ENCODE measurements at places on chromosomes 16 and 17.
A peak's percentile ranks its signal among the peaks of the same experiment; 100 is the strongest.

DNA sequence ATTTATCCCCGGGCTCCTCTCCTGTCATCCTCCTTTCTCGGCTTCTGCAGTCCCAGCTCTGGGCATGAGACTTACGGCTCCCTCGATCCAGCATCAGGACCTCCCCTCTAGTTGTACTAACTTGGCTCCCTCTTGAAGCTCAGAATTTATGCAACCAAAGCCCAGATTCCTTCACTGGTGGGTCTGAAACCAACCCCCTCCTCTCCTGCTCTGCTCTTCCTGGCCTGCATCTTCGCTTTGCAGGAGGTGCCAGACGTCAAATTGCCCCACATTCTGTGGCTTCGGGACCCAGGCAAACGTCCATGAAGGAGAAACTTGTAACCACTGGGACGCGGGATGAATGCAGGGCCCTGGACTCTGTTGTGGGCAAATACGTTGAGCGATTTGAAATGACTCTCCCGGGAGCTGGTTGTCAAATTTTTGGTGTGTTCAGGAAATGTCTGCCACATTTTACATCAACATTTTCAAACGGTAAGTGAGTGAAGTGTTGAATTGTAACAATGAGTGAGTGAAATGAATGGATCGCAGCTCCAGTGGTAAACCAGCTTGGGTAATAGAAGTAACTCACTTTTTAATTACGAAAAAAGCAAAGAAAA lies 29.3 kb upstream of the ELAC2 start:
- DNase-seq, result no peak

GRCh38 chr17:73112246-73112645 lies 19.8 kb upstream of the SLC39A11 start:
- no peak for DNase-seq

GRCh38 chr17:49964769-49965523 lies 4.0 kb upstream of the DLX4 start:
- no peak for DNase-seq

GRCh38 chr17:47629826-47630225 lies 19.9 kb upstream of the KPNB1 start:
- no peak for DNase-seq

DNA sequence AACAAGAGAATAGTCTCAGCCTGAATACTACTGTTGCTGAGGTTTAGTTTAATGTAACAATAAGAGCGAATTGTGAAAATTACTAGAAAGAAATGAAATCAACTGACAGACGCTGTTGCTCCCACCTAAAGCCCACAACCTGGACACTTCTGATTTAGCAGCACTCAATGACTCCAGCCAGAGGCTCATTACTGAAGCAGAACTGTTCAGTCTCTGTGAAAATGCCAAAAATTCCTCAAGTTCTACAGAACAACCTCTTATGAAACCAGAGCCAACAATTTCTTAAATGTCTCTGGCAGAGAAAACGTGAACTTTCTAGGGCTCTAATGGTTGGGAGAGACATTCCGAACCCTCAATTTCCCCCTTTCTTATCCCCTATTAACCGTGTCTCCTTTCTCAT lies 9.9 kb downstream of the PSME3IP1 start:
- DNase-seq, result no peak

GRCh38 chr16:52247737-52248136 lies 299.2 kb downstream of the TOX3 start:
- no peak for DNase-seq

DNA sequence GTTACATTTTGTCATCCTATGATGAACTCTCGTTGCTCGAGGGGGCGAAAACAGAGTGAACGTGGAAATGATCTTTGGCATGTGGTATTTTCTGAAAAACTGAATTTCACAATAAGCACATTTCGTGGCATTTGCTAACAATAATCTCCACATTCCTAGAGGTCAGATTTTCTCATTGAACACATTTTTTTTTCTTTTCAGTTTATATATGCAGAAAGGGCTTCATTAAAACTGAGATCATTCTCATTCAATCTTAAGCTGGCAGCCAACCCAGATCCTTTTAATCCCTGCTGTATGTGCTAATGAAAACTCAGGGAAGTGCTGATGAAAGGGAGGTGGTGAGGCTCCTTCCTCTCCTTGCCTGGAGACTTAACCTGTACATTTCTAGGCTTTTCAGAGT lies 52.6 kb downstream of the PRKCA start:
- no peak for DNase-seq

DNA sequence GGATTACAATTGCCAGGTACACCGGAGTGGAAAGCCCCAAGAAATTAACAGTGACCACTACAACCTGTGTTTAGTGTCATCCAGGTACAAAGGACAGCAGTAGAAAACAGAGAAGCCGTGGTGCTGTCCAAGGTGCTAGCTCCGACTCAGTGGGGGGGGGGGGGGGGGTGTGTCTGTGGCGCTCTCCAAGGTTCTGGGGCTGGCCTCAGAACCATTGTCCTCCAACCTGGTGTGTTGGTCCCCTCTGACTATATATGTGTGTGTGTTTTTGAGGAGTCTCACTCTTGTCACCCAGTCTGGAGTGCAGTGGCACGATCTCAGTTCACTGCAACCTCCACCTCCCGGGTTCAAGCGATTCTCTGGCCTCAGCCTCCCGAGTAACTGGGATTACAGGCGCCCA lies 5.8 kb upstream of the ZNF23 start:
- peak; percentile 16 for DNase-seq

DNA sequence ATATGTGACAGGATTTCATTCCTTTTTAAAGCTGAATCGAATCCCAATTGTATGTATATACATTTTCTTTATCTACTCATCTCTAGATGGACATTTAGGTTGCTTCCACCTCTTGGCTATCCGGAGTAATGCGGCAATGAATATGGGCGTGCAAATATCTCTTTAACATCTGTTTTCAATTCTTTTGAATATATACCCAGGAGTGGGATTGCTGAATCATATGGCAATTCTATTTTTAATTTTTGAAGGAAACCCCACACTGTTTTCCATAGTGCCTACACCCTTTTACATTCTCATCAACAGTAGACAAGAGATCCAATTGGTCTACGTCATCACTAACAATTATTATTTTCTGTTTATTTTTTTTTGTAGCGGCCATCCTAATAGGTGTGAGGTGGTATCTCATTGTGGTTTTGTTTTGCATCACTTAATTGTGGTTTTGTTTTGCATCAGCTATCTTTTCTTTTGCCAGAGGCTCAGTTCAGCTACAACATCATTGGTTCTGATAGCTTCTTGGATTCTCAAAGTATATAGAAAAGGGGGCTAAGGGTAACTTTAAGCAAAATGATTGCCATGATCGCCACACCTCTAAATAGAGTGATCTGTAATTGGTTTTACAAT lies 25.6 kb upstream of the MAP2K6 start:
- no peak for DNase-seq

GRCh38 chr16:11353158-11353557 lies 7.9 kb downstream of the RMI2 start:
- no peak for DNase-seq

DNA sequence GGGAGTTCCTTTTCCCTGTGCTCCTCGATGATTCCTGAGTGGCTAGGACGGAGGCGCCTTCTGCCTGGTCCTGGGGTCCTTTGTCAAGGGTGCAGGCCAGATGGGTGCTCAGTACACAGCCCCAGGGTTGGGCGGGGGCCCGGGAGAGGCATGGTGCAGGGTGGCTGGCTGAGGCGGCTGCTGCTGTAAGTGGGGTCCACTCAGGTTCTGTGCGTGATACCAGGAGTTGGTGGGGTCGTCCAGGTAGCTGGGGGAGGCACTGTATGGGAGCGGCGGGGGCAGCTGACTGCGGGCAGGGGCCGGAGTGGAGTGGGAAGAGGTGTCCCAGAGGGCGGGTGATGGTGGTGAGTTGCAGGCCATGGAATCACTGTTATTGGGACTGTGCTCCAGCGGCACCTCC lies 3.6 kb downstream of the DLX3 start:
- no peak for DNase-seq

GRCh38 chr16:82716361-82716855 lies 89.6 kb downstream of the CDH13 start:
- DNase-seq, result no peak

GRCh38 chr17:5418858-5419355 lies 555 bp downstream of the NUP88 start:
- DNase-seq, result peak; percentile 89

GRCh38 chr16:3161235-3162018 lies 26.6 kb upstream of the OR1F1 start:
- DNase-seq, result no peak

DNA sequence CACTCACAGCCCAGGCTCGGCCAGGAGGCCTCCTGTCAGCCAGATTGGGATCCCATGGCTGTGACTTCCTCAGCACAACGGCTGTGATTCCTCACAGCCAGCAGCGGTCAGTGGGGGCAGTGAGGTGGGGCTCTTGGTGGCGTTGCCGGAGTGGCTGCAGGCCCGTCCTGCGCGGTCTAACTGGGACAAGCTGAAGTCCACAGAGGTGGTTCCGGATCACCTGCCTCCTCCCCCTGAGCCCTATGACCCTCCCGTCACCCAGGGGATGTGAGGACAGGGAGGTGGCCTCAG lies 34.4 kb upstream of the MLKL start:
- no peak for DNase-seq

DNA sequence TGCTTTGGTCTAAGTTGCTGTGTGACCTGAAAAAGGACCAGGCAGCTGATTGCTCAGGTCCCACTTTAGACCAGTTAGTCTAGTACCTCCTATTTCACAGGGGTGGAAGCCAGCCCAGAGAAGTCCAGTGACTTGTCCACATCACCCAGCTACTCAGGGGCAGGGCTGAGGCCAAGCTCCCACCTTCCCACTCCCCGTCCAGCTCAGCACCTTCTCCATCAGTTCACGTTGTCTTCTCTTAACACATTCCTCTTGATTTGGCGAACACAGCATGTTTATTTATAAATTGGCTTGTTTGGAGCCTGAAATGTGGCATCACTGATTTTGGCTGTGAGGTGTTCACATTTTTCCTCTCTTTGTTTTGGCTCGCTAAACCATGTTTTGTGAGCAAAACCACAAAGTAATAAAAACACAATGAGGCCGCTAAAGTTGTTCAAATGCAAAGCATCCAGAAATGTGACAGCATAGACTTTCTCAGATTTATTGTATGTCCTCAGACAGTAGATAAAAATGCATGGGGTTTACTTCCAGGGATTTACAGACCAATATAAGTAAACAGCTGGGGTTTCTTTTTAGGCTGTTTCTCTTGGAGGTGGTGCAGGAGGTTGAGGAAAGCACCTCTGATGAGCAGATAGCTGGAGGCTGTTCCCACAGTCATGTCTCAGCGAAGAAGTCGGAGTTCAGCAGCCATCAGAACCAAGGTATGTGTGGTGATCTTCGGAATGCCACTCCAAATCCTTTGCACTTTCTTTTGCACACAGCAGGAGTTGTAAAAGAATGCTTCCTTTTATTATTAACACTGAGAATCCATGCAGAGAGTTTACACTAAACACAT lies 88.4 kb downstream of the PLXDC1 start:
- DNase-seq, result no peak

DNA sequence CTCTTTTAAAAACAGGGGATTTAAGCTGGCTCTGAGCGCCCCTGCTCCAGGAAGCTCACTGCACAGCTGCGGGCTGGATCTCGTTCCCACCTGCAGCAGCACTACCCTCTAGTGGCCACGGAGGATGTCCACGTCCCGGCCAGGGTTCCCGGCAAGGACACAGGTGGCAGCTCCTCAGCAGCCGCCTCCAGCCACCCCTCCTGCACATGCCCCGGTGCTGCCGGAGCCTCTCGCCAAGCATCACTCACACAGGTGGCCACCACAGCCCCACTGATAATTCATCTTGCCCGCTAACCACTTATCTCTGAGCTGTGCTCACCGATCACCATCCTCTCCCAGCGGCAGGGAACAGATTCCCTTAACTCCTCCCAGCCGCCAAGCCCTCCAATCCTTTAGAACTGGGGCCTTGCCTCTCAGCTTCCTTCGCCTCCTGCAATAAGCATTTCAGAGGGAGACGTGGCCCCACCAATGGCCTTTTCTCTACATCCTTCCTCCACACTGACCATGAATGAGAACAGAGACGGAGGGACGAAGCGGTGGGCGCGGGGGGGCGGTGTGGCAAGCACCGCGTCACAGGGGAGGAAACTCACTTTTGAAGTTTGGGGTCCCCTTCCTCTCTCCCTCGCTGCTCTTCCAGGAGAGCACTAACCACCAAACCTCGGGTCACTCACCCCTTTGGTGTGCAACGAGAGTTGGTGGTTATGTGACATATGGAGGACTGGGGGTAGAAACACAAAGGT lies 222.1 kb downstream of the RBFOX3 start:
- peak; percentile 33 for DNase-seq

- no peak for DNase-seq
Measured at GRCh38 chr16:65410801-65411200, 288.9 kb upstream of the CDH11 start.

DNA sequence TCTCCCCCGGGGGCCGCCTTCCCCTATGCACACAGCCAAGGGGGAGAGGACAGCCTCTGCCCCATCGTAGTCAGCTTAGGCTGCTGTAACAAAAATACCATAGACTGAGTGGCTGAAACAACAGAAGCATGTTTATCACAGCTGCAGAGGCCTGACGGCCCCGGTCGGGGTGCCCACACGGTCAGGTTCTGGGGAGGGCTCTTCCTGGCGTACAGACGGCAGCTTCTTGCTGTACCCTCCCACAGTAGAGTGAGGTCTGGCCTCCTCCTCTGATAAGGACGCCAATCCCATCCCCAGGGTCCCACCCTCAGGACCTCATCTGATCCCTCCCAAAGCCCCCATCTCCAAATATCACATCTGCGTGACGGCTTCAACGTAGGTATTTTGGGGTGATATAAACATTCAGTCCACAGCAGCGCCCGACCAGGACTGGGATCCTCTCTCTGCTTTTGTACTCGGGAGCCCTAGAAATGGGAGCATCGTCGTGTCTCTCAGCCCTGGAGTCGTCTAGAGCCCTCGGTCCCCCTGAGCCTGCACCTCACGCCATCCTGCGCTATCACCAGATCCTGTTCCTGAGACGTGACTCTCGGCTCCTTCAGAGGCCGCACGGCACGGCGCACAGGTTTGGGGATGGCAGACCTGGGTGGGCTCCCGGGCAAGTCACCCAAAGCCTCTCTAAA lies 67.8 kb downstream of the RPH3AL start:
- DNase-seq, result no peak

DNA sequence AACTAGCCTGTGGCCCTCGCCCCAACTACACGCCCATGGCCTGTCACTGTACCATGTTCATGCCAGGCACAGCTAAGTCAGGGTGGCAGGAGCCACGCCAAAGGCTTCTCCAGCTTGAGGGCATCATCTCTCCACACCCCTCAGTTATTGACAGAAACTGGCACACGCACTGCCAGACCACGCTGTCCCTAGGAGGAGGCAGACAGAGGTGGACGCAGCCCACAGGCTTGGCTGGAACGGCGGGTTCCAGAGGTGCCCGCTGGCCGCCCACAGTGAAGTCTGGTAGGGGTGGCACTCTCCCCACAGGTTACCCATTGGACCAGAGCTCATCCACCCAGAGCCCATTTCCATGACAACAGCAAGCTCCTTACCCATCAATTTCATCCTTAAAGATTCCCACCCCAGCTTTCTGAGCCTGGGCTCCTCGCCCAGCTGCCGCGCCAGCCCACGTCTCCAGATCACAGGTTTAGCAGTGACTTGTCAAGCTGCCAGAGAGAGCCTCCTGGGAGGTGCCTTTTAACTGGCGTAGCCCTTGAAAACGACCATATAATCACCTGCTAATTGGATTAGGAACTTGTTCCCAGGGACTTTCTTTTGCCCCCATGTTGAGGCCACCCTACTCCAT lies 27.9 kb downstream of the RPRML start:
- DNase-seq, result no peak

GRCh38 chr17:42538482-42538881 lies 2.4 kb downstream of the NAGLU start:
- no peak for DNase-seq

All from endothelial cell of umbilical vein (primary cell).